ENCODE measurements at places on chromosomes 7 and 10. TPM values are rescaled to one million over a fixed set of nuclear protein-coding genes. Genes with fewer than 3 reads are reported as not detected.

GRCh38 chr10:5297466-5297865, 67.3 kb upstream of the UCN3 start:
- DNase-seq, result no peak

GRCh38 chr10:65570143-65571010, 1355.5 kb upstream of the LRRTM3 start:
- peak; percentile 51 for DNase-seq

JAKMIP3 gene
- 0.17 TPM for total RNA-seq

ANXA7 gene
- 58.9 TPM for total RNA-seq

- DNase-seq, result no peak
Measured at GRCh38 chr7:150971242-150972022, 6.7 kb downstream of the KCNH2 start.

DNA sequence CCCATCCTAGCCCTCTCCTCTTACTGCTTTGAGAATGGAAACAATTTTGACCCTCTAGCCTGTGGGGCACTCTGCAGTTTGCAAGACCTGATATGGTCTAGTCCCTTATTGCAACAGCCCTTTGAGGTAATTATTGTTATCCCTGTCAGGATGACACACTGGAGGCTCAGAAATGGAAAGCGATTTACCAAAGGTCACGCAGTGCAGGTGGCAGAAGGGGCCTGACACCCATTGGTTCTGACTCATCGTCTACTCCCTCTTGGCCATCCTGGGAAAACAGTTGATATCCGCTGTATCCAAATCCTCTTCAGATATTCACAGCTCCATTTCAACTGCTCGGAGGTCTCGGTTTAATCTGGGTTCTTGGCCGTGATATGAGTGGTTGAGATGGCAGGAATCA, 44.7 kb upstream of the AQP1 start:
- DNase-seq, result no peak

C7orf33 gene
- not detected for total RNA-seq

DNA sequence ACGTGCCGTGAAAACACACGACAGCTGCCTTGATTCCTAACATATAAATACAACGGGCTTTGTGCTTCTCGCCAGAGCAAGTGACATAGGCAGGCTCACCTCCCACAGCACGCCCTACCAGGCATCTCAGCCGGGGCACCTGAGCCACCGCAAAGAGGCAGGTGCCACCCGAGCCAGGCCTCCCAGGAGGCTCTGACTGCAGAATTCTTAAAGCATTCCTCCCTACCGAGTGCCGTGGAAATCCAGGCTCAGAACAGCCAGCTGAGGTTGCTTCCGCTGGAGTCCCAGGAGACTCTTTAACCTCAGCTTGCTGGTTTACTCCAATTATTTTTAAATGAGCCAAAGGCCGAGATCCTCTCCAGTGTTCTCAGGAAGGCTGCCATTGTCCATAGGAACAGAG, 206.5 kb downstream of the USP6NL start:
- no peak for DNase-seq

CACNA2D1 gene
- 25.1 TPM for total RNA-seq

- no peak for DNase-seq
Measured at GRCh38 chr7:30068117-30068516, 39.9 kb downstream of the PLEKHA8 start.

WAPL gene
- total RNA-seq, result 49.6 TPM

GRCh38 chr7:95594185-95594584, 2.1 kb downstream of the PDK4 start:
- no peak for DNase-seq

SPDYE3 gene
- total RNA-seq, result not detected

DNA sequence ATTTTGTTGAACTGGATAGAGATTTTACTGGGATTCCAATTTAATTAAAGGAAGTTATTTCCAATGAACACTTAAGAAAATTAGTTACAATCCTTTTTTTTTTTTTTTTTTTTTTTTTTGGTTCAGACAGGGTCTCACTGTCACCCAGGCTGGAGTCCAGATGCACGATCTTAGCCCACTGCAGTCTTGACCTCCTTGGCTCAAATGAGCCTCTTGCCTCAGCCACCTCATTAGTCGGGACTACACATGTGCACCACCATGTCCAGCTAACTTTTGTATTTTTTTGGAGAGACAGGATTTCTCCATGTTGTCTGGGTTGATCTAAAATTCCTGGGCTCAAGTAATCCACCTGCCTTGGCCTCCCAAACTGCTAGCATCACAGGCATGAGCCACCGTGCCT, 2.5 kb upstream of the ARL5B start:
- DNase-seq, result no peak

EGR2 gene
- total RNA-seq, result 0.71 TPM

TAF3 gene
- total RNA-seq, result 9.4 TPM

DNA sequence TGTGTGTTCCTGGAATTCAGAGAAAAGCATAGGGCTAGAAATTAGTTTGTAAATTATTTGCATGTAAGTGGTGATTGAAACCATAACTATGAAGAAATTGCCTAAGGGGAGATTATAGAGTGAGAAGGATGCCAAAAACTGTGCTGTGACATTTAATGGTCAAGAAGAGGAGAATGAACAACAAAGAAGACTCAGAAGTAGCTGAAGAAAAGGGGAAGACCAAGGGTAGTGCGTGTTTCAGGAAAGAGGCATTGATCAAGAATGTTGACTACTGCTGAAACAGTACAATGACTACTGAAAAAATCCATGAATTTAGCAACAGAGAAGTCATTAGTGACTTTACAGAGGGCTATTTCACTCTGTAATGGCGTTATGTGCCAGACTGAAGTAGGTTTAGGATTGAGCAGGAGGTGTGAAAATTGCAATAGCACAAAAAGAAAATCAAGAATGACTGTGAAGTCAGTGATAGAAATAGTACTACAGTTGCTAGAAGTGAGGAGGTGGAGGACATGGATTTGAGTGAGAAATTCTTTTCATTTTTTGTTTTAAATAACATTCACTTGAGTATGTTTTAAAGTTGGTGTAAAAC, 28.9 kb upstream of the SAMD9L start:
- DNase-seq, result no peak

DNA sequence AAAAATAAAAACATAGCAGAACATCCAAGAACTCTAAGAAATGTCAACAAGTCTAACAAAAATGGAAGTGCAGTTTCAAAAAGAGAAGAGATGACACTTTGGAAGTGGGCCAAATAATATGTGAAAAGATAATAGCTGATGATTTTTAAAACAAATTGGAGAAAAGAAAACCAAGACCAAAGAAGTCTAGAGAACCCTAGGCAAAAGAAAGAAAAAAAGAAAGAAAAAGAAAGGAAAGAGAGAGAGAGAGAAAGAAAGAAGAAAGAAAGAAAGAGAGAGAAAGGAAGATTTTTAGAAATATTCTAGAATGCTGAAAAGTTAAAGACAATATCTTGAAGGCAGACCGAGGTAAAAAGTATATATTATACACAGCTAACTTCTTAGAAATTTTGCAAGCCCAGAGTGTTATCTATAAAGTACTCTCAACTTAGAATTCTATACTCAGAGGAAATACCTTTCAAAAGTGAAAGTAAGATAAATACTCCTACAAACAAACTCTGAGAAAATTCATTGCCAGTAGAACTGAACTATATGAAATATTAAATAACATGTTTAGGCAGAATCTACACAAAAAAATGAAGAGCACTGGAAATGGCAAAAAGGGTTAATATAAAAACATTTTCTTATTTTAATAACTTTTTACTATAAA, 138.7 kb upstream of the SMIM30 start:
- no peak for DNase-seq

DNA sequence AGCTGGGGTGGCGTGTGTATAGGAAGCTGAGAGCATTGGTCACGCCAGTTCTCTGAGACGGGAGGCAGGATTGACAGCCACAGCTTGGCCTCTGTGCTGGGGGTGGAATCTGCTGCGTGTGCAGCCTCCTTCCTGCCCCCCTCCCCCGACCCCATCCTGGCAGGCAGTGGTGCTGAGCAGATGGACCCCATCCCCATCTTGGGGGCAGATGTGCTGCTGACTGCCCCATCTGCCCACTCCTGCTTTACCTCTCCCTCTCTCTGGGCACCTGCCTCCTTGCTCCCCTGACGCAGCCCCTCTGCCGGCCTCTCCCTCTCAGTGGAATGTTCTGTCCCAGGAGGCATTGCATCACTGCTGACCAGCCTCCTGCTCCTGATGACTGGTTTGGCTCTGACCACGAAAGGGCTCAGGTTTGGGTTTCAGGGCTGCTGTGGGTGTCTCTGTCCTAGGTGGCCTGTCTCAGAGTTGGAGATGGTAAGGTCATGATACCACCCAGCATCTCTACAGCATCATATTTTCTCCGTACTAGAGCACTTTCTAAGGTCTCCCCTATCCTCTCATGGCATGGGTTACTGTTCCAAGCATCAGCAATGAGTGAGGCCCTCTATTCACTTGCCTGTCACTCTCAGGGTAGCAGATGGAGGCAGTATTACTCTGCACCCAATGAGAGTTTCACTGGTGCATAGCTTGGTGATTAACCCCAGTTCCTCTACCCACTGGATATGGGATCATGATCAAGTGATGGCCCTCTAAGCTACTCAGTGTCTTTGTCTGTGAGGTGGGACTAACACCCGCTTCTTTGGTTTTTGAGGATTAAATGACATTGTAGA, 81.9 kb downstream of the RBM20 start:
- DNase-seq, result no peak

GRCh38 chr7:103609778-103610177, 163.8 kb upstream of the SLC26A5 start:
- no peak for DNase-seq

- no peak for DNase-seq
Measured at GRCh38 chr7:113279256-113279655, 160.9 kb upstream of the SMIM30 start.

GRCh38 chr7:31939076-31939475, 131.1 kb downstream of the PDE1C start:
- DNase-seq, result no peak

GRCh38 chr10:7411671-7412128, 866 bp upstream of the SFMBT2 start:
- no peak for DNase-seq

GRCh38 chr7:118041251-118041878, 142.6 kb upstream of the LSM8 start:
- DNase-seq, result no peak

KAZALD1 gene
- 1.3 TPM for total RNA-seq

GRCh38 chr7:139694389-139694676, 83.5 kb downstream of the HIPK2 start:
- no peak for DNase-seq

- DNase-seq, result no peak
Measured at GRCh38 chr10:129952378-129953118, 11.5 kb downstream of the EBF3 start.

DNA sequence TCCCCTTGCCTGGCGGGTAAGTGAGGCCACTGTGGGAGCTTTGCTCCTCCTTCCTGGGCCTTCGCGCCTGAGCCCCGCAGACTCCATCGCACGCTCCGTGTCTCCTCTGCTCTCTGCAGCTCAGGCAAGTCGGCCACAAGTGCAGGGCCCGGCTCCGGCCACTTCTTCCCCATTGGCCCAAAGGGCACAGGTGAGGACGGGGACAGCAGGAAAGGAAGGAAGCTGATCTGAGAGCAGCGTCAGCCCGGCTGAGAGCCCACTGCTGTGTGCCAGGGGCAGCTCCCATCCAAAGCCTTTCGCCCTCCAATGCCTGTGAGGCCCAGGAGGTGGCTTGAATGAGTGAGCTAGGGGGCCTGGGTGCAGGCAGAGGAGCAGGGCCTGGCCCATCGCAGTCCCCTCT, 33.7 kb upstream of the RHEB start:
- no peak for DNase-seq

- DNase-seq, result no peak
Measured at GRCh38 chr10:106830006-106830405, 334.5 kb downstream of the SORCS1 start.

- DNase-seq, result no peak
Measured at GRCh38 chr7:109003742-109004141, 434.1 kb downstream of the DNAJB9 start.

DNA sequence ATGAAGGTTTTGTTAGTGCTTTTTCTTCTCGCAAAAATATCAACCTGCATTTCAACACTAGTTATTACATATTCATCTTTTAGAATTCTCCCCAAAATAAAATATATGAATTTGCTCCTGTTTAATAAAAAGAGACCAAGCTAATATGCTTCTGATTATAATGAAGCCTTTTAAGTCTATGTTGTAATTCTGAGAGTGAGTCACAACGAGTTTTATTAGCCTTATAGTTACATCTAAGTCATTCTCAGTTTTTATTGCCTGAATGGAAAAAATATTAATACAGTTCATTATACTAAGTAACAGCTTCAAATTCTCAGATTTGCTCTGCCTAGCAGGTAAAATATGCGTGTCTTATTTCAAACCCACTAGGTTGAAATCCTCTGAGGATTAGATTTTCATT, 152.4 kb upstream of the CELF2 start:
- DNase-seq, result no peak

DNA sequence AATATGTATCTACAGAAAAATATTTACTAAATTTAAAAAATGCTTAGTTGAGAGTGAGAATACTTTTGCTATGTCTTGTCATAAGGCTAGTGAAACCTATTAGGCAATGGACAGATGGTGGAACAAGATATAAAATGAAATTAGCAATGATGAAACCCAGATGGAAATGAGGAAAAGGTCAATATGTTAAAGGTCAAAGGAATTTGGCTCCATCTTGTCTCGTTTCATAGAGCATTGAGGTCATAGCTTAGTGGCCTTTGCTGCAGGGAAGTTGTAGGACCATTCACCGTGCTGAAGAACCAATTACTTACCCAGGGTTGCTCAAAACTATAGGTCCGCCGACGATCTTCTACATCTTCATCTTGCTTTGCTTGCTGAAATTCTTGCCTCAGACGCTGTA, 683.9 kb downstream of the PARD3 start:
- DNase-seq, result no peak

UPK3B gene
- 4.7 TPM for total RNA-seq

DNA sequence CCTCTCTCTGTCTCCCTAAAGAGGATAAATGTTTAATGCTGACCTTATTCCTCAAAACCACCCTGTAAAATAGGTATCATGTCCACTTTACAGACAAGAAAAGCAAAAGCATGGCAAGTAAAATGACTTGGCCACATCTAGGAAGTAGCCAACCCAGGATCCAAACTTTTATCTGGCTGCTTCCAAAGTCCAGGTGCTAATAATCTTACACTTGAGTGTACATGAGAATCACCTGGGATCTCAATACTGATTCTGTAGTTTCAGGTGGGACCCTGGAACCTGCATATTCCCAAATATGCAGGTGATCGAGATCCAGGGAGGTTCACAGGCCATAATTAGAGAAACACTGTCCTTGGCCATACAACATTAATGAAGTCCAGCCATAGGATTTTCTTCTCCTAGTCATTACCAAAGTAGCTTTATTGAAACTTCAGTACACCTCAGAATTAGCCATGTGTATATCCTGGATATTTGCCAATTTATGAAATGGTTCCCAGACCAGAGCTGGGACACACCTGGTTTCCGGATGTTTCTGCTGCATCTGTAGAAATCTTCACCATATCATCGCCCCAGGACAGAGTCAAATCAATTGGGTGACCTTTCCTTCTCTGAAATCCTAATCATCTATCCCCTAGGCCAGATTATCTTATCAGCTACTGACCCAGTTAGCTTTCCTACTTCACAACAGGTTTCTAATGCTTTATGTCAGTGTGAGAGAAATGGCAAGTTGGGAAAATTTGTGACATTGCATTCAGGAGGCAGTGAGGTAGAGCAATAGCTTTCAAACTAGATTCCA, 119.1 kb upstream of the KMT2E start:
- DNase-seq, result no peak

GRCh38 chr10:103911021-103911459, 6.9 kb downstream of the STN1 start:
- DNase-seq, result no peak

Measured in progenitor cell of endocrine pancreas (in vitro differentiated cells).